NCI-H187 (cell line): ENCODE measurements at places on chromosomes 16 and 17.

- no peak for DNase-seq
These were observed 14.0 kb downstream of the NAGPA start for GRCh38 chr16:5019775-5020174.

GRCh38 chr16:20803192-20803560 lies 3.1 kb downstream of the ERI2 start:
- no peak for DNase-seq

DNA sequence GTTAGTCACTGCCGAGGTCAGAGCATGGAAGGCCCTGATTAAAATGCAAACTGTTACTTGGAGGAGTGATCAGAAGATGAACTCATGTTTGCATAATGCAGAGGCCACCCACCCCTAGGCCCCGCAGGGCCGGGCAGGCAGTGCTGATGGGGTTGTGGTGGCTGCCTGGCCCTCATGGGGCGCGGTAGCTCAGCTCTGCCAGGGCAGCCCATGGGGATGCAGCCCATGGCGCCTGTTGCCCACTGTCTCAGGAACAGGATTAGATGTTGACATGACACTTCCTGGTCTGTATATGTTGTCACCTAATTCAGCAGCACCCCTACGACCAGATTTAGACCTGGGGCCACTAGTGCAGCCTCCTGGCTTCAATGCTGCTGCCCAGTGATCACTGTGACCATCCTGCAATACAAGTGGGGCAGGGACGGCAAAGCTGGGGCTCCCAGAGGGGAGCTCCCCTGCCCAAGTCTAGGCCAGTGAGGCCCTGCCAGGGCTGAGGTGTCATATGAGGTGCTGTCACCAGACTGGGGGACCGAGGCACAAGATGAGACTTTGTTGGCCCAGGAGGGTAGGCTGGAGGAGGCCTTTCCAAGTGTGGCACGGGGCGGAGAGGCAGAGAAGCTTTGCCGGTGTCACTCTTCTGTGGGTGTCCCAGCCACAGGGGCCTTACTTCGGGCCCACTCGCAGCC lies 49.1 kb downstream of the RAI1 start:
- no peak for DNase-seq

GRCh38 chr16:6897876-6898485 lies 434.7 kb upstream of the RBFOX1 start:
- DNase-seq: no peak
